ENCODE measurements at places on chromosomes 12 and 14.

DNA sequence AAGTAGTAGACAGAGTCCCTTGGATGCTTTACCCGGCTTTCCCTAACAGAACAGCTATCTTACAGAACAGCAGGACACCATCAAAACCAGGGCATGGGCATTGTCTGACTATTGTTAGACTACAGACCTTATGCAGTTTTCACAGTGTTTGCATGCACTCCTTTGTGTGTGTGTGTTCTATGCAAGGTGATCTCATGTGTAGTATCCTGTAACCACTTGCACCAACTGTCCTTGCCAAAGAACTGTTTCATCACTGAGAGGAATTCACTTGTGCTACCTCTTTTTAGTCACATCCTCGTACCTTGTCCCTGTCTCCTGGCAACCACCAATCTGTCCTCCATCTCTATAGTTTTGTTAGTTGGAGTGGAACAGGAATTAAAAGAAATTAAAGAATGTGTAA lies 183.6 kb upstream of the PZP start:
- peak; percentile 20 for DNase-seq

GRCh38 chr14:53192052-53192760 lies 39.1 kb upstream of the DDHD1 start:
- no peak for DNase-seq

DNA sequence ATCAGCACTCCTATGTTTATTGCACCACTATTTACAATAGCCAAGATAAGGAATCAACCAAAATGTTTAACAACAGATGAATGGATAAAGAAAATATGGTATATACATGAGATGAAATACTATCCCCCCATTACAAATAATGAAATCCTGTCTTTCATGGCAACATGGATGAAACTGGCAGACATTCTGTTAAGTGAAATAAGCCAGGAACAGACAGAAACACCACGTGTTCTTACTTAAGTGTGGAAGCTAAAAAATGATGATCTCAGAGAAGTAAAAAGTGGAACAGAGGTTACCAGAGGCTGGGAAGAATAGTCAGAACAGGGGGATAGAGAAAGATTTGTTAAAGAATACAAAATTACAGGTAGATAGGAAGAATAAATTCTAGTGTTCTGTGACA lies 113.7 kb upstream of the MDM1 start:
- DNase-seq = no peak

DNA sequence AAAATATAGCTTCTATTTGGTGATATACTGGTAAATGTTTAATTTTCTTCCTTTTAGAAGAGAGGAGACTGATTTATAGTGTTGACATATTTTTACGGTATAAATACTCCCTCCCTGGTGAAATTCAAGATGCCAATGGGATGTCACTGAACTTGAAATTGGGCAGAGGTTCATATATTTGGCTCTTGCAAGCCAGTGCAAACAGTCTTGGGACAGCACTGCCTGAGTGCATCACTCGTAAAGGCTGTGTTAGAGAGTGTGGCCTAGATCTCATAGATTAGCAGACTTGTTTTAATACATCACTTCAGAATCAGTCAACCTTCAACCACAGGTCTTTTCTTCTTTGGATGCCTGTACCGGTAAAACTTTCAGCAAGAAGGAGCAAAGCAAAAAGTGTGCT lies 681.0 kb downstream of the NRXN3 start:
- DNase-seq = no peak

DNA sequence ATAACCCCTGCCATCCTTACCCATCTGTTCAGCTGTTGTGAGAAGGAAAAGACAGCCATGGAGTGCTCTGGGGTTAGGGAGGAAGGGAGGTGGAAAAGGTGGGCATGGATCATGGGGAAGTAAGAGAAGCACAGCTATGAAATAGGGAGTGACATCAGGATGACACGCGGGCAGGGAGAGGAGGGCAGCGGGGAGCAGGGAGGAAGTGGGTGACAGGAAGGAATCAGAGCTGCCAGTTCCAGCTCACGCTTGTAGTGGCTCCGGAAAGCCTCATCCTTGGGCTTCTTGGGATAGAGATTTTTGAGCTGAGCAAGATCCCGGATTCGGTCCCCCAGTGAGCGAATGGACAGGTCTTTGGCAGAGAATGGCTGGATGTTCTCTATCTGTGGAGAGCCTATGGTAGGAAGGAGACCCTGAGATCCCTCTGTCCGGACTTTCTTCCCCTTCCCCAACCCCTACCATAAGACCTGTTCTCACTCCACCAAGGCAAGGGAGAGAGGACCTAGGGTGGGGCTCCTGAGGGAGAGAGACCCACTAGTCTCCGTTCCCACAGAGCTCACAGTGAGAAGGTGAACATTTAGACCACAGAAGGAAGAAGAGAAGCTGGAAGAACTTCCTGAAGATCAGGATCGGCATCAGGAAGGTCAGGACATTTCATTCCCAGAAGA lies 10.3 kb downstream of the NAB2 start:
- DNase-seq = no peak

- peak; percentile 38 for DNase-seq
Observed at GRCh38 chr14:105059035-105059924, 6.0 kb downstream of the GPR132 start.

DNA sequence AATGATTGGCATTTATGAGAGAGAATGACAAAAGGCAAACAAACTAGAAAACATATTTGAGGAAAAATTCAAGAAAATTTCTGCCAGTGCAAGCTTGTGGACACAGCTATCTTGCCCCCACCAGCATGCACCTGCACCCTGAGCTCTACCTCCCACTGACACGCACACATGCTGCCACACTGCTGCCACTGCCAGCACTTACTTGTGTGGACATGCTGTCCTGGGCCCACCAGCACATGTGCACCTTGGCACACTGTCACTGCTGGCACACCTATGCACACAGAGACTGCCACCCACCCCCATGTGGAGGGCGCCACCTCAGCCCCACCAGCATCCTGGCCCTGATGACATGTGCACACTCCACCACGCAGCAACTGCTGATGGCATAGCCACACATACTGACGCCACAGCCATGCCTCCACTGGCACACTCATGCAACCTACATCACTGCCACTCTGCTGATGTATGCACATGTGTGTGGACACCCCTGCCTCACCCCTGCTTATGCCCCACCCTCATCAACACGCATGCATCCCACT lies 475.0 kb downstream of the SOX5 start:
- no peak for DNase-seq

DNA sequence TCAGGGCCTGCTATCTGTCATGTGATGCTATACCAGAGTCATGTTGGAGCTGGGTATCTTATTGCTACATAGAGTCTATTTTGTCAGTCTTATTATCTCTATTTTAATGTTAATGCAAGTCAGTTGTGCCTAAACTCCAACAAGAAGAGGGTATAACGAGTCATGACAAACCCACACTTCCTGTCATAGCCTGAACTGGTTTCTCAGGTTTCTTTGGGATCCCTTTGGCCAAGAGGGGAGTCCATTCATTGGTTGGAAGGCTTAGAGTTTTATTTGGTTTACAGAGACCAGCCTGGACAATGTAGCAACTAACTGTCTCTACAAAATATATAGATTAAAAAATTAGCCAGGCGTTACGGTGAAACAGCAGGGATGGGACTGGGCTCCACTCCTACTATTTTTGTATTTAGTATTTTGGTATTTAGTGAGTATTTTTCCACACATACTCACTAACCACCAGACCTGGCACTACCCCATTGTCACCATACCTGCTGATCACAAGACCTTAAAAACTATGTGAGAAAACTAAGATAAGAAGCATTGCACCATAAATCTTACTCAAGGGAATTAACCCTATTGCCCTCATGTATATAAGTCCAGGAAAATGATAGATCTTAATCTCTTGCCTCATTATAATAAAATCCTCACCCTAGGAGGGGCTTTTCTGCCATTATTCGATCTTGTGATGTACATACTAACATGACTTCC lies 387.5 kb downstream of the IPO8 start:
- no peak for DNase-seq

GRCh38 chr14:102870246-102870645 lies 52.2 kb upstream of the AMN start:
- DNase-seq = no peak

DNA sequence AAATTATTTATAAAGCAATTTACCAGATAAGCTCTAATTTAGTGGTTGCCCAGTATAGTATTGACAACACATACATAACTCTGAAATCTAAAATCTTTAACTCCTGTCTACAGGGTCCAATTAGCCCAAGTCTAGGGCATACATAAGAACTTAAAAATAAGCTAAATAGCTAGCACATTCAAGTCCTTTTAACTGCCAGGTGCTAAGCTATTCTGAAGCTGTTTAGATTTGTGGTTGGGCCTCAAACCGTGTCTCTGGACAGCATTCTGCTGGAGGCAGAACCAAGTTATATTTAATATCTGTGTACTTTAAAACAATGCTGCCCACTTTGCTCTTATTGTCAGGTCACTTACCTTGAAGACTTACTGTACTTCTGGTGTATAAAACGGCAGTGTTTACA lies 19.0 kb downstream of the RPS6KA5 start:
- no peak for DNase-seq

GRCh38 chr12:28787151-28787550 lies 361.9 kb upstream of the FAR2 start:
- no peak for DNase-seq

DNA sequence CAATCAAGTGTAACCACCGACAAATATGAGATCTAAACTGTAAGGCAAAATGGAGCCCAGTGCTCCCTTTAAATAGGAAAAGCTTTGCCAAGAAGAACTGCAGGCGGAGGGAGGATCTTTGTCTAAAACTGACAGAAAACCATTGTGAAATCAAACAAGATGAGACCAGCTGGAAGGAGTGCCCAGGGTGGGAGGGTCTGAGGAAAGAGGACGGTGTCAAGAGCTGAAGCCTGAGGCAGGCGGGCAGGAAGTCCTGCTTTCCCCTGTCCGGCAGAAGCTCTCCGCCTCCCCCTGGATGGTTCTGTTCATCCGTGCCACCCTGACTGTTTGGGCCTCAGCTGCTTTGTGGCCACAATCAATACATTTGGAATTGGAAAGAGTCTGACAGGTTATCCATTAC lies 37.5 kb downstream of the CDC42BPB start:
- no peak for DNase-seq

- no peak for DNase-seq
Observed at GRCh38 chr12:5051913-5052312, 8.2 kb downstream of the KCNA5 start.

DNA sequence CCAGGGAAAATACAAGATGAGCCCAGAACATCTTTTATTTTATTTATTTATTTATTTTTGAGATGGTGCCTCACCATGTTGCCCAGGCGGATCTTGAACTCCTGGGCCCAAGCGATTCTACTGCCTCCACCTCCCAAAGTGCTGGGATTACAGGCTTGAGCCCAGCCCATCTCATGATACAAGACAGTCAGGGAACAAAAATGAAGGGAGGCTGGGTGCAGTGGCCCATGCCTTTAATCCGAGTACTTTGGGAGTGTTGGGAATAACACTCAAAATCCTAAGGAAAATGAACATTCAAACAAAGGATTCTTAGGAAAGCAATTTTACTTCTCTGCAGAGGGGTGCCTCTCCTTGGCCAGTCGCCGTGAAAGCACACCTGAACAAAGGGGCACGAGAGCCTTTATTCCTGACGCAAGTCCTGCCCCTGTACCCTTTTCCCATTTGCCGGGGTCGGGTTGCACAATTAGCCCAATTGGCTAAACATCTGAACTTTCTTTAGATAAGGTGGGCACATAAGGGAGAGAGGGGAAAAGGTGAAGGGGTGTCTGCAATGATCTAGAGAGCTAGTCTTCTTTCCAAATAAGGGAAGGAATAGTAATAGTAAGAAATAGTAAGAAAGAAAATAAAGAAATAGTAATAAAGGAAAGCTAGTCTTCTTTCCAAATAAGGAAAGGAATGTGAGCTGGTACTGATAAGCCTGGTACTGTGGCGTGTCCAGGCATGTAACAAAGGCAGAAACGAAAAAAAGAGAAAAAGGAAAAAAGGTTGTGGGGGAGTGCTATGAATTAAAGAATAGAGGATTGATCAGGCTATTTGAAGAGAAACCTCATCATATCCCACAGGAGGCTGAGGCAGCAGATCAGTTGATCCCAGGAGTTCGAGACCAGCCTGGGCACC lies 13.4 kb downstream of the NCAPD2 start:
- DNase-seq = peak; percentile 49

- peak; percentile 15 for DNase-seq
Observed at GRCh38 chr14:73662487-73662943, 17.7 kb downstream of the DNAL1 start.

GRCh38 chr12:109621211-109621694 lies 47.7 kb downstream of the MVK start:
- no peak for DNase-seq

- DNase-seq = no peak
Observed at GRCh38 chr12:115074617-115075016, 390.6 kb upstream of the TBX3 start.

GRCh38 chr12:88993651-88994050 lies 358.6 kb downstream of the DUSP6 start:
- DNase-seq = peak; percentile 53

- DNase-seq = no peak
Observed at GRCh38 chr12:111361073-111361716, 7.7 kb downstream of the PHETA1 start.

DNA sequence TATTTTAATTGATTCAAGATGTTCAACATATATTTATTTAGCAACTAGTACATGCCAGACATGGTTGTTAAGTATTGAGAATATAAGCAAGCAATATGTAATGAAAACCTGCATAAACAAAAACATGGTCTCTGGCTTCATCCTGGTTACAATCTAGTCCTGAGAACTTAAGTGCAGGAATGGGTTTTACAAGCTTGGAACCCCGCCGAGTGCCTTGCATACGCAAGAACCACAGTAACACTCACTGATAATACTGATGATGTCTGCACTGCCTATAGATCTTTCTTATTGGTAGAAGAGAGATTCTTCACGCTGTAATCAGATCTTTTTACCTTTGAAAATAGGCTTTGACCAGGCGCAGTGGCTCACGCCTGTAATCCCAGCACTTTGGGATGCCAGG lies 22.9 kb upstream of the CALM1 start:
- DNase-seq = no peak

GRCh38 chr14:70784886-70785285 lies 24.4 kb downstream of the MAP3K9 start:
- DNase-seq = no peak

- no peak for DNase-seq
Observed at GRCh38 chr12:44584625-44585024, 291.5 kb downstream of the NELL2 start.

- no peak for DNase-seq
Observed at GRCh38 chr14:57712102-57712501, 153.8 kb downstream of the SLC35F4 start.

DNA sequence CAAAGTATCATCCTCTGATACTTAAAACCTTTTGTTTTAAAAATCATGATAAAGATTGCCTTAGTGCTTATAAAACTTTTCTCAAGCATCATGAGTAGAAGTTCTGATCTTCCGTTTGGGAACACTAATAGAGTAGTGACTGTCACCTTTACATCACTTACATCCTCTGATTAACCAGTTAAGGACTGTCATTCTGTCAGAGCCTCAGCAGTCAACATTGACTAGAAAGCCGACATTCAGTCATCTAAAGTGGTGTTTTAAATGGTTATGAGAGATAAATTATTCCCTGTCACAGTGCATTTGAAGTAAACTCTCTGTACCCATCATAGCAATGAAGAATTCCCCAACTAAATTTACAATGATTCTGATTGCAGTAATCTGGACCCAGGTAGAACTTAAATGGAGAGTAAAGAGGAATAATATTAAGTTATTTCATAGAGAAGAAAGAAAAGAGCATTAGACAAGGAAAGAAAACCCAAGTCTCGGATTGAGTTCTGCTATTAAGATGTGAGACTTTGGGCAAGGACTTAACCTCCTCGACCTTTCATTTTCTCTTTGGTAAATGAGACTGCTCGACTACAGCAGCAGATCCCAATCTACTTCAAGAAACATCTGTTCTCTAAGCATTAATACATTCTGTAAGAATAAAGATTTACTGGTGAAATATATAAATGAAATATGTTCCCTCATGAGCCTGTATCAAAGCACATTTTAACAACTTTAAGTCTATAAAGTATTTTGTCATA lies 563.9 kb upstream of the LMO3 start:
- peak; percentile 2 for DNase-seq

Data from neural progenitor cell (in vitro differentiated cells).